Tibial nerve (tissue), 4 donors: ENCODE measurements at places on chromosomes 13 and 19.
A peak's percentile ranks its signal among the peaks of the same experiment; 100 is the strongest.

DNA sequence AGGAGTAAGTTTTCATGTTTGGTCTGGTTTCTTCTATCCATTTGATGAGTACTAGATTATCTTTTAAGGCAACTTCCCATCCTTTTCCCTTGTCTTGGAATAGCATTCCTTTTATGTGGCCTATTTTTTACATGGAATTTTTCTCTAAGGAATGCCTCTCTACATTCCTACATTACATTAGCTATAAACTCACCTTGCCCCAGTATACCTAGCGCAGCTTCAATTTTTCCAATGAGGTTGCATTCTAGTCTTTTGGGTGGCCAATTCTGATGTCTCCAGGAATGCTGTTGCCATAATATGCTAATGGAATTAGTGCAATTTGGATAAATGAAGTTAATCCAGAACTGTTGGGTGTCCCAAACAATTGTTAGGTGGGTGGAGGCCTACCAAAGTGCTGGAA is 33.8 kb downstream of the KBTBD6 start:
- H3K27me3 ChIP-seq: no peaks in the 10 kb centered on the region
- no peak for DNase-seq
- H3K4me1 ChIP-seq: no peaks in the 10 kb centered on the region
- H3K4me3 ChIP-seq: no peak overlapping the region
- no peak overlapping the region for H3K27ac ChIP-seq

GRCh38 chr19:4434391-4434790 is 23.2 kb downstream of the UBXN6 start:
- H3K27ac ChIP-seq: no peak overlapping the region
- H3K4me1 ChIP-seq: no peaks in the 10 kb centered on the region
- peaks cover 55% of the 10 kb centered on the region for H3K36me3 ChIP-seq
- H3K27me3 ChIP-seq: no peaks in the 10 kb centered on the region
- DNase-seq: no peak

- no peak overlapping the region for H3K27ac ChIP-seq
- DNase-seq: no peak
- no peak overlapping the region for H3K4me3 ChIP-seq
- no peaks in the 10 kb centered on the region for H3K27me3 ChIP-seq
- peaks cover under 1% of the 10 kb centered on the region for H3K4me1 ChIP-seq
Measured at GRCh38 chr19:1914826-1915341, 9.7 kb downstream of the ADAT3 start.

DNA sequence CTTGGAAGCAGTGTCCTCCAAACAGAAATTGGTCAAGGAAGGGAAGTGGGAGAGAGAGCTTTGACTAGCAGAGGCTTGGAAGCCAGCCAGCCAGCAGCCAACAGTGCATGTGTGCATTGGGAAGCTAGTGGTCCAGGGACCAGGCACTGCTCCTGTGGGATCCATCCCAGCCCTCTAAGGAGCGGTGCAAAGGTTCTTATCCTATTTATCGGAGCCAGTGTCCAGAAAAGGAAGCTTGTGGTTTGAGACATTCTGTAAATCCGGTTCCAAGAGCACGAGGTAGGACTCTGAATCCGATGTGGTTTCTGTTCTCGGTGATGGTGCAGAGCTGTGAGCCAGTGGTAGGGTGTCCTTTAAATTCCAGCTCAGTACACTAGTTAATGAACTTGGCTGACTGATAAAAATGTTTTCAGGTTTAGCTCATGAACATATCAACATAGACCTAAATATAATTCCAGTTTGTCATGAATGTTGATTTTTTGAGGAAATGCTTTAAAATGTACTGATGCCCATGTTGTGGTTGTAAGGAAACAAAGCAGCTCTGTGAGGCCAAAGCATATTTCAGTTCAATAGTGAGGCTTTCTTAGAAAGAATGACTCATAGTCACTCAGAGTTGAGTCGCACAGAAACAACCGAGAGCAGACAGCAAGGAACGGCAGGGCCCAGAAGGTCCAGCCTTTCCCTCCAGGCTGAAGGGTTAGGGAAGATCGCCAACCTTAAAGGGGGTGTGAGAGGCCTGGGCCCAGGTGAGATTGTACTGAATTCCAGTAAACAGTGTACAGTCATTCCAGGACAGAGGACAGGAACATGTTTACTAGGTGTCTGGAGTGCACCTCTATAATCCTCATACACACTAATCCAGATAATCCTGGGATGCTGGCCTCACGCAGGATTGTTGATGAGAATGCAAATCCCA is 21.5 kb upstream of the GARRE1 start:
- H3K4me1 ChIP-seq: peaks cover 48% of the 10 kb centered on the region
- H3K27me3 ChIP-seq: no peaks in the 10 kb centered on the region
- DNase-seq: peak; percentile 19
- no peak overlapping the region for H3K4me3 ChIP-seq
- H3K27ac ChIP-seq: peak overlapping the region; percentile 94

DNA sequence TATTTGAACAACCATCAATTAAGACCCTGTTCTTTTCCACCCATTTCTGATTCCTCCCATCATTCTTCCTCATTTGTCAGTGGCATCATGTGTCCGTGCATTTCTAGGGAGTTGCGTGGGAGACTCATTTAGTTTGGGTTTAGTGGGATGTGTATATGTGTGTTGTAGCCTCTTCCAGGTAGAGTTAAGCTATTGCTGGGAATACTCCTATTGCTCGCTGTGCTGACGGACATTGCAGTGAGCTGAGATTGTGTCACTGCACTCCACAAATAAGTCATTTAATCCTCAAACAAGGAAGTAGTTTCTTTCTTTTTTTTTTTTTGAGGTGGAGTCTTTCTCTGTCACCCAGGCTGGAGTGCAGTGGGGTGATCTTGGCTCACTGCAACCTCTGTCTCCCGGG is 42.2 kb upstream of the RCBTB2 start:
- no peaks in the 10 kb centered on the region for H3K27me3 ChIP-seq
- H3K4me1 ChIP-seq: peaks cover 27% of the 10 kb centered on the region
- H3K27ac ChIP-seq: no peak overlapping the region
- DNase-seq: no peak

DNA sequence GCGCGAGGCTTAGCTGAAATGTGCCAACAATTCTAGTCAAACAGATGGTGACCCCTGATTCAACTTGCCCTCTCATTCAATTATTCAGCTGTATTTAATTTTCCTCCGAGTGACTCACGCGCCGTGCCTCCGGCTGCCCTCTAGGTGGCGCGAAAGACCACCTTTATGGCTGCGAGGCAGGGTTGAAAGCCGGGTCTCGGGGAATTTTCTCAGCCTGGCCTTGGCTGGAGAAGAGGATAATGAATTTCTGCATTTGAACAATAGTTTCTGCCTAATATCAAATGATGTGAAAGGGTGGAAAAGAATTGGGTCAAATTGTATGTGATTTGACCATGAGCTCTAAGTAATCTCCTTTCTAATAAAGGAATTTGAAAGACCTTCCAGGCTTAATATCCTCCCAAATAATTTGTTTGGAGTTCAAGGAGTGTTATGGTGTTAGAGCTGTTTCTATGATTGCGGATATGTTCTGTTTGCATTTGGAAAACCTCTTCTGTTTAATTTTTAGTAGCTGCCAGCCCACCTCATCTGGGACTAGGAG is 310.9 kb downstream of the ZNF536 start:
- H3K27ac ChIP-seq: no peak overlapping the region
- no peaks in the 10 kb centered on the region for H3K4me1 ChIP-seq
- DNase-seq: peak; percentile 74
- H3K27me3 ChIP-seq: no peaks in the 10 kb centered on the region

DNA sequence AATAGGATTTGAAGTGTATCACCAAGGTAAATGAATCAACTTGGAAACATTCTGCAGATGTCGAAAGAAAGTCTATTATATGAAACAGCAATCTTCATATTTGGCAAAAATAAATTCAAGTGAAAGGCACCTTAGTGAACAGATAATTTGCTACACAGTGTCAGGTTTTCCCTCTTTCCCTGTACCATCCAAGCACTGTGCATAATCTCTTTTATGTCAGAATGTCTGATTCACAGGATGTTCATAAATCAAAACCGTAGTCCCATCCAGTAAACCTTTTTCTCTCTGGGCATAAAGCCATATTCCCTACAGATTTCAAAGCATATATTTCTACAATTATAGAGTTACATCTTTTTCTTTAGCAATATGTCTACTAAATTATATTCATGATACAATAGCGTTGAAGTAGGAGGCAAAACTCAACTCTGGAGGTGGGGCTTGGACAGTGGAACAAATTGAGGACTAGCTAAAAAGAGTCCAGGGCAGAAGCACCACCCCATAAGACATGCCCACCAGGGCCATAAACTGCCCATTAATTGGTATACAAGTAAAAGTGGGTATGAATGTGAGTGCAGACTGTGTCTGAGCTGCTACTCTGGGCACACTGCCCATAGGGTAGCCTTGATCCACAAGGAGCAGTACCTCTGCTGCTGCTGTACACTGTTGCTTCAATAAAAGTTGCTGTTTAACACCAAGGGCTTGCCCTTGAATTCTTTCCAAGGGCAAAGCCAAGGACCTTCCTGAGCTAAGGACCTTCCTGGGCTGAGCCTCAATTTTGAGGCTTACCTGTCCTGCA is 72.1 kb upstream of the MYCBP2 start:
- no peak overlapping the region for H3K27ac ChIP-seq
- no peaks in the 10 kb centered on the region for H3K36me3 ChIP-seq
- H3K27me3 ChIP-seq: no peaks in the 10 kb centered on the region
- no peaks in the 10 kb centered on the region for H3K4me1 ChIP-seq

GRCh38 chr19:44602081-44602480 is 11.3 kb upstream of the IGSF23 start:
- H3K27me3 ChIP-seq: no peaks in the 10 kb centered on the region
- H3K4me3 ChIP-seq: no peak overlapping the region
- no peaks in the 10 kb centered on the region for H3K36me3 ChIP-seq
- H3K4me1 ChIP-seq: no peaks in the 10 kb centered on the region
- no peak for DNase-seq

GRCh38 chr13:74596691-74597090 is 462.5 kb upstream of the KLF12 start:
- H3K27me3 ChIP-seq: no peaks in the 10 kb centered on the region
- no peaks in the 10 kb centered on the region for H3K4me1 ChIP-seq
- DNase-seq: no peak

- H3K27ac ChIP-seq: no peak overlapping the region
- no peaks in the 10 kb centered on the region for H3K4me1 ChIP-seq
- no peak overlapping the region for H3K4me3 ChIP-seq
- DNase-seq: no peak
- no peaks in the 10 kb centered on the region for H3K27me3 ChIP-seq
Measured at GRCh38 chr13:69769608-69770007, 338.0 kb upstream of the ATXN8OS start.

GRCh38 chr19:10102787-10103236 is 334 bp upstream of the ANGPTL6 start:
- no peak overlapping the region for H3K27ac ChIP-seq
- H3K4me1 ChIP-seq: peaks cover 18% of the 10 kb centered on the region
- H3K4me3 ChIP-seq: no peak overlapping the region
- H3K36me3 ChIP-seq: peaks cover 4% of the 10 kb centered on the region

DNA sequence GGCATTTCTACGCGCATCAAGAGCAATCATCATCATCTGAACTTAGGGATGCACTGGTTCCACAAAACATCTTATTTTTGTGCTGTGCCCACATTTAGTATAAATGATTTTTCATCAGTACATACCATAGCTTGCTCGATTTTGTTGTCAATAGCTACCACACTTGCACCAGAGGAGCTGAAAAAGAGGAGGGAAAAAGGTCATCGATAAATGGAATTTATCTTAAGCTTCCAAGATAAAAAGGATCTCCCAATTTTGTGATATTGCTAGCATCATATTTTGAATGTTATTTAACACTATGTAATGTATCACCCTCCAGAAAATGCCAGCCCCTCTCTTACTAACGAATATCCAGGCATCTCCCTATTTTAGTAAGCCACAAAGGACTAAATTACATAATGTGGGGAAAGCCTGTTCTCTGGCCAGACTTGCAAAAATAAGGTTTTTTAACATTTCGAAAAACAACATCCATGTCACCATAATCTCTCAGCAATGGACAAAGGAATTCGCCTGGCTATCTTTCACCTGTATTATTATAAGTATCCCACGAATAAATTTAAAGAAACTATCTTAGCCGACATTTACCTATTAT is 62.4 kb downstream of the SERP2 start:
- H3K36me3 ChIP-seq: peaks cover 20% of the 10 kb centered on the region
- H3K27ac ChIP-seq: peak overlapping the region; percentile 96
- H3K4me1 ChIP-seq: no peaks in the 10 kb centered on the region
- peak overlapping the region; percentile 71 for H3K4me3 ChIP-seq

- no peak for DNase-seq
- H3K4me1 ChIP-seq: peaks cover 48% of the 10 kb centered on the region
- H3K36me3 ChIP-seq: peaks cover 60% of the 10 kb centered on the region
- no peaks in the 10 kb centered on the region for H3K27me3 ChIP-seq
Measured at GRCh38 chr19:10001899-10002298, 8.4 kb downstream of the COL5A3 start.

- no peak overlapping the region for H3K4me3 ChIP-seq
- H3K36me3 ChIP-seq: peaks cover 5% of the 10 kb centered on the region
- no peaks in the 10 kb centered on the region for H3K27me3 ChIP-seq
- peak; percentile 43 for DNase-seq
- H3K27ac ChIP-seq: peak overlapping the region; percentile 73
Measured at GRCh38 chr19:5967994-5968430, 9.9 kb downstream of the RANBP3 start.

- DNase-seq: peak; percentile 9
- peaks cover 98% of the 10 kb centered on the region for H3K4me1 ChIP-seq
- H3K27me3 ChIP-seq: no peaks in the 10 kb centered on the region
- H3K4me3 ChIP-seq: no peak overlapping the region
- peak overlapping the region; percentile 45 for H3K27ac ChIP-seq
Measured at GRCh38 chr19:33393286-33394005, 19.9 kb downstream of the CEBPG start.

- peak within 1 kb of the TSS; percentile 98 for H3K27ac ChIP-seq
- H3K27me3 ChIP-seq: no peaks in the 10 kb centered on the region
- no peak for DNase-seq
- H3K36me3 ChIP-seq: no peaks in the 10 kb centered on the region
- peak within 1 kb of the TSS; percentile 97 for H3K4me3 ChIP-seq
- peaks cover 4% of the 10 kb centered on the region for H3K4me1 ChIP-seq
Measured at GRCh38 chr19:46745521-46746280, at the start of gene FKRP. Gene FKRP (plus strand): TSS chr19:46746057. CDS start chr19:46755451, 9,394 bp downstream.

DNA sequence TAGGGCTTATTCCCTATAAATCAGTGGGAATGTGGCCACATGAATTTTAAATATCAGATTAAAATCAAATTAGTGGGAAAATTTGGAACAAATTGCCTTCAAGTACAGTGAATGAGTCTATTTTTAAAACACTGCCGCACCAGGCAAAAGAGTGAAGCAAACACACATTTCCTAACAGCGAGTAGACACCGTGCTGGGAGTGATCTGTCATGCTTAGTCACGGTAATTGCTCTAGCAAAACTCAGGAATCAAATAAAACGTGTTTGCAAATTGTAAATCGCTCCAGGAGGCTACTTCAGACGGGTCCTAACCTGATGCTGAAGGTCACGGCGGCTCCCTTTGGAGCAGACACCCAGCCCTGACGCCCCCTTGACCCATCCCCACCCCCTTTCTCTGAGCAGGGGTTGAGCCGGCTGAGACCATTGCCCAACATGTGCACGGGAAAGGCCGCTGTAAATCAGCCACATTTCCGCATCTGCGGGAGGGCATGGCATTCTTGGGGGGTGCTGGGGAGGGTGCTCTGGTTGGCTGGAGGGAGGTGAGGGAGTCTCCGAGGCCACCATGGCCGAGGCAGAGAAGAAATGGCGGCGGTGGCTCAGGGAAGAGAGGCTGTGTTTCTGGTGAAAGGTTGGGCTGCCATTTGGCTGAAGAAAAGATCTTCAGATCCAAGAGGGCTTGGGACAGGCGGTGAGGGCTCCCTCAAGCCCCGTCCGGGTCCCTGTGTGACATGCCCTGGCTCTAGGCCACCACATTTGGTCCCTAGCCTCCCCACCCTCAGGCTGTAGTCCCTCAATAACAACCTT is 8.9 kb downstream of the CEBPA start:
- H3K27ac ChIP-seq: peak overlapping the region; percentile 22
- no peak for DNase-seq
- no peaks in the 10 kb centered on the region for H3K4me1 ChIP-seq
- H3K36me3 ChIP-seq: no peaks in the 10 kb centered on the region
- no peak overlapping the region for H3K4me3 ChIP-seq
